ENCODE measurements at places on chromosomes 16 and 17. TPM values are rescaled to one million over a fixed set of nuclear protein-coding genes. Genes with fewer than 3 reads are reported as not detected.

DNA sequence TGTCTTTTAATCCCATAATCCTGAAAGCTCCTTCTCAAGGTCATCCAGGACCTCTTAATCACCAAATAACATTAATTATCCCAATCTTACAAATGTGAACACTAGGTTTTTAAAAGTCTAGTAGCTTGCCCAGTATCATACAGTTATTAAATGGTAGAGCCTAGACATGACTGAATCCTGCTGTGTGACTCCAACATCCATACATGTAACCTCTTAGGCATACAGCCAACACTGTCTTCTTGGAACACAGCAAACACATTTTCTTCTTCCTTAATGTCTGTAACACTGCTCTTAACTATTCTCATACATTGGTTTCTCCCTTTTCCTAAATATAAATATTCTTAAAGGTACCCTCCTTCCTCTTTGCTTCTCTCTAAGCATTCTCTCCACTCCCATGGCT is 13.7 kb downstream of the BRIP1 start:
- H3K4me1 ChIP-seq: no peaks in the 10 kb centered on the region
- no peak overlapping the region for H3K27ac ChIP-seq
- no peak for DNase-seq
- H3K27me3 ChIP-seq: peaks cover under 1% of the 10 kb centered on the region

- H3K36me3 ChIP-seq: peaks cover 4% of the 10 kb centered on the region
- H3K27ac ChIP-seq: peak overlapping the region; percentile 49
- H3K27me3 ChIP-seq: peaks cover 1% of the 10 kb centered on the region
These were observed 218.2 kb upstream of the CHMP6 start for GRCh38 chr17:80773243-80773991.

GRCh38 chr17:27982688-27983087 is 59.8 kb upstream of the NLK start:
- no peak overlapping the region for H3K4me3 ChIP-seq
- DNase-seq: no peak
- H3K36me3 ChIP-seq: no peaks in the 10 kb centered on the region
- no peaks in the 10 kb centered on the region for H3K27me3 ChIP-seq
- H3K27ac ChIP-seq: no peak overlapping the region

DNA sequence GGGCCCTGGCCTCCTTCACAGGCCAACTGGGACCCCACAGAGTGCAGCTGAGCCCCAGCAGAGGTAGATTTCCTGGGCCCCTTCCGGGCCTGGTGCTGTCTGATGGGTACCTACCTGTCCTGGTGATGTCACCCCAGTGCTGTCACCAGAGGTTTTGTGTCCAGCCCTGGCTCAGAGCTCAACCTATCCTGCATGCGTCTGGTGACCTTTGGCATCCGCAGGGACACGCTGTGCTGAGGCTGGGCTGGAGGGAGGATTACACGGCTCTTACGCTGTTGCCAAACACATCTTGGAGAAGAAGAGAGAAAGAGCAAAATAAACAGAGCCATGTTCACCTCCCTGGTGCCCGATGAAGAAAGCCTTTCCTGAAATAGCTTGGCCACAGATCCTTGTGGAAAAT is 70.6 kb upstream of the MED9 start:
- H3K4me3 ChIP-seq: no peak overlapping the region
- no peaks in the 10 kb centered on the region for H3K36me3 ChIP-seq
- H3K4me1 ChIP-seq: peaks cover 34% of the 10 kb centered on the region
- no peak for DNase-seq
- H3K27me3 ChIP-seq: peaks cover 7% of the 10 kb centered on the region

Gene C17orf107
- 11.1 TPM for total RNA-seq

Gene GAST
- total RNA-seq: not detected
